ENCODE measurements at places on chromosomes 2 and 18.

DNA sequence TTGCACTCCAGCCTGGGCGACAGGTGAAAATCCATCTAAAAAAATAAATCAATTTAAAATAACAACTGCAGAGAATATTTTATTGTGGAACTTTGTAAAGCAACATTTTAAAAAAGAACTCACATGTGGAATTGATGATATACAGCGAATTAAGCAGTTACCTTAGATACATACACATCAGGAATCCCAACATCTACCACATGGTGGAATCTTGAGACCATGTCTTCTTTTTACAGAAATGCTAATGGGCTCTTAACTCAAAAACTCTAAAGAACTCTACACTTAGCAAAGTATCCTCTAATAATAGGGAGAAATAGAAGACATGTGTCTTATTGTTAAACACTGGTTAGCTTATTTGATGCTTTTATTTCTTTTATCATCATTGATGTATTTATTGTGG is 373.6 kb downstream of the CDH7 start:
- DNase-seq: no peak

DNA sequence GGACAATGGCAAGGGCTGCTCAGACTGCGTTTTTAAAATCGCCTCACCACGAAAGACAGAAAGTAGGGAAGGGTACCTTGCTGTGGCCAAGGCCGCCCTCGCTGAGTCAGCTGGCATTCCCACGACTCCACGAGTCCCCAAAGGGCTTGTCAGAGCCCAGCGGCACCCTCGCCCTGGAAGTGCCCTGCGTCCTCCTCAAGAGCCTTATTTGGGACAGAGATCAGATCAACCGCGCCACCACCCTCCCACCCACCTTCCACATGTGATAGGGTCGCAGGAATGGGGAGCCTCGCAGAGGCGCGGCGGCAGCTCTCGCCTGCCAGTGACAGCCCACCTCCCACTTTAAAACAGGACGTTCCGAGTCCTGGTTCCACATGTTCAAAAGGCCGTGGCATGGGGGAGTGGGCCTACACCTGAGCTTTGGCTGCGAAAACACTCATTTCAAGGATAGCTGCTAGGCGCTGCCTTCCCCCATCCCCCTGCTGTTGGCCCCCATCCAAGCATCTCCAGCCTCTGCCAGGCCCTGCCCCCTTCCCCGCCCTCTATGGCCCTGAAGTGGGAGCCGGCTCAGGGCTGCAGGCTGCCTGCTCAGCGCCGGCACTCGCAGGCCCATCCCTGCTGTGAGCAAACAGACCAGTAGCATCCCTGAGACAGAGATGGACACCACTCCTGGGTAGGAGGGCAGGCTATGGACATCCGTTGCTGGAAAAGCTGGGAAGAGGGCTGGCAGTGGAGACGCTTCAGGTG is 38.1 kb upstream of the ARHGEF4 start:
- DNase-seq: no peak

DNA sequence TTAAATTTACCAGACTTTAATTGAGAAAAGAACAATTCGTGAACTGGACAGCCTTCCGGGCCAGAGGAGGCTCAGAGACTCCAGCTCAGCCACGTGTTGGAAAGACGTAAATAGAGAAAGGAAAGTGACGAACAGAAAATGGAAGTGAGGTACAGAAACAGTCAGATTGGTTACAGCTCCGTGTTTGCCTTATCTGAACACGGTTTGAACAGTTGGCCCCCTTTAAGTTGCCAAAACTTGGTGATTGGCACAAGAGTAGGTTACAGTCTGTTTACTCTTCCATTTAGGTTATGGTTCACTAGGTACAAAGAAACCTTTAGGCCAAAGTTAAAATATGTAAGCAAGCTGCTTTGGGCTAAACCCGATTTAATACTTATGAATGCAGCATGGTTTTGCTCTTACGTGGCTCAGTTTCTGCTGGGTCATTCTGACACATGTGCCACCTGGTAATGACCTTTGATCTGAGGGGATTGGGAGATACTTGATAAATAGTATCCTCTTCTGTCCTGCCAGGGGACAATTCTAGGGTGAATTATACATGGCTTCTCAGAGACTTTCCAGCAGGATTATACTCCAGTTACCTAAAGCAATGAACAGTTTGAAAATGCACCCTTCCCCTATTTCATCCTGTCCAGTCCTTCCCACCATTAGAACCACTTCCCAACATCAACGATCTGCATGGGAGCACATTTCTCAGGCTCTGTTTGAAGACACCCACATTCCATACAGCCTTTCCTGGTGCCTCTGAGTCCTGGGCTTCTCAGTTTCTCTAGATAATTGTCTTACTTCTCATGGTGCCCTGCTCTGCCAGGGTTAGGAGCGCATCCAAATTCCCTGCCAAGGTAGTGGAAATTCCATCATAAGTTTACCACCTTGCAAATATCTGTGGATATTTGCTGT is 65.1 kb upstream of the TGIF1 start:
- no peak for DNase-seq

GRCh38 chr2:1572638-1573037 is 159.4 kb downstream of the TPO start:
- no peak for DNase-seq

Data from vagina (tissue), 2 donors.